Suppressor macrophage (primary cell): ENCODE measurements at places on chromosomes 2 and 18.

DNA sequence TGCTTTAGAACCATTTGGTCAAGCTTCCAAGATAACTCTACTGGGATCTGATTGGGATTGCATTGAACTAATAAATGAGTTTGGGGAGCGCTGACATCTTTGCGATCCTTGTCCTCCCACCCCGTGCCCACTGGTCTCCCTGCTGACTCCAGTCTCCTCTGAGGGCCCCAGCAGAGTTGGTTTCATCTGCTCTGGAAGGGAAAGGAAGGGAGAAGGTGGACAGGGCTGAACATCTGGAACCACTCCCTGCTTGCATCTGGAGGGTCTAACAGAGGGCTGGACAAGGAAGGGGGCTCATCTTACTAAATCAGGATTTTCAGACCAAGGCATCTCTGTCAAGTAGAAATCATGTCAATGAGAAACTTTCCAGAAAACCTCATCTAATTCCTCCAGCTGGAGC, 12.8 kb downstream of the GBX2 start:
- no peak for DNase-seq

DNA sequence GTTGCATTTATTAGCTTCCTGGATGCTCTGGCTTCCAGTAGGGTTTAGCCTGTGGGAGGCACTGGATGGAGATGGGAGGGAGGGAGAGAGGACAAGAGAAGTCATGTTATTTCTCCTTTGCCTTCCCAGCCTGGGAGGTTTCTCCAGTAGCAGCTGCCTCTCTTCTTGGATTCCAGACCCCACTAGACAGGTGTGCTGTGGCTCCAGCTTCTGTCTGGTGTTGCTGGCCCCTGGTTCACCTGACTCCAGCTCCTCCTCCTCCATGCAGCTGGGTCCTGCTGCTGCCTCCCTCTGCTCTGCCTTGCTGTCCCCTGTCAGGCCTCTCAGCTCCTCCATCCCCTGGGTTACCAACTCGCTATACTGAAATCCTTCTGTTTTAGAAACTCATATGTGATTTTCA, 188.9 kb upstream of the TNP1 start:
- no peak for DNase-seq

DNA sequence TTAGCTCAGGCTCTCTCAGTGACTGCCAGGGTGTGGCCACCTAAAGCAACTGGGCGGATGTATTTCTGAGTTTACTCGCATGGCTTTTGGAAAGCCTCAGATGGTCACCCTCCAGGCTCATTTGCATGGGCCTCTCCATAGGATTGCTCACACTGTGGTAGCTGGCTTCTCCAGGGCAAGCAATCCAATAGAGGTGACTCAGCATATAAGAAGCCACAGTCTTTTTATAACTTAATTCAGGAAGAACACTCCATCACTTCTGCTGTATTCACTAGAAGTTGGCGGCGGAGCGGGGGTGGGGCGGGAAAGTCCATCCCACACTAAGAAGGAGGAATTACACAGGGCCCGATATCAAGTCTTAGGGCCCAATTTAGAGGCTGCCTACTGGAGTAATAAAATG, 3.6 kb upstream of the DOK6 start:
- no peak for DNase-seq

DNA sequence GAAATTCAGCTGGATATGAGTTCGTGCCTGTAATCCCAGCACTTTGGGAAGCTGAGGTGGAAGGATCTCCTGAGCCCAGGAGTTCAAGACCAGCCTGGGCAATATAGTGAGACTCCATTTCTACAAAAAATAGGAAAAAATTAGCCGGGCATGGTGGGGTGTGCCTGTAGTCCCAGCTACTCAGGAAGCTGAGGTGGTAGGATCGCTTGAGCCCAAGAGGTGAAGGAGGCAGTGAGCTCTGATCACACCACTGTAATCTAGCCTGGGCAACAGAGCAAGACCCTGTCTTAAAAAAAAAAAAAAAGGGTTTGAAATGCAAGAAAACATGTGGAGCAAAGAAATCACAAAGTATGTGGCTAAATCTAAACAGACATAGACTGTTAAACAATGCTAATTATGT, 9.8 kb downstream of the CGREF1 start:
- no peak for DNase-seq

DNA sequence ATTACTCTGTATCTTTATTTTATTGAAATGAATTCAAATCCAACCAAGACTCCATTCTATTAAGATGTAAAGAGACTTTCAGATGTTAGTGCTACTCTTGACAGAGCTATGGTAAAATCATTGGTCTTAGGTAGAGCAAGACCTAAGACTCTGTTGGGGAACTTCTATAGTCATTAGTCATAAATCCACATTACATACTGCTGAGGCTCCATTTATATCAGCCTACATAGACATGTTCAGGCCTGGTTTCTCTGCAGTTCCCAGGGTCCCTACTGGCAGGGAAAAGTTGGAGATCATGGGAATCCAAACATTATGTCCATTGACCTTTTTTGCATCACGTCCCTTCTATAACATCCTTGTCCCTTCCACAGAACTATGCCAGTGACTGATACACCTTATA, 580.4 kb upstream of the ZEB2 start:
- no peak for DNase-seq

- DNase-seq, result no peak
Observed at GRCh38 chr18:42620657-42621056, 494.8 kb downstream of the RIT2 start.

GRCh38 chr2:177772529-177772928, 300.0 kb downstream of the PDE11A start:
- peak; percentile 60 for DNase-seq

- no peak for DNase-seq
Observed at GRCh38 chr2:150134223-150134857, 353.1 kb downstream of the RND3 start.

DNA sequence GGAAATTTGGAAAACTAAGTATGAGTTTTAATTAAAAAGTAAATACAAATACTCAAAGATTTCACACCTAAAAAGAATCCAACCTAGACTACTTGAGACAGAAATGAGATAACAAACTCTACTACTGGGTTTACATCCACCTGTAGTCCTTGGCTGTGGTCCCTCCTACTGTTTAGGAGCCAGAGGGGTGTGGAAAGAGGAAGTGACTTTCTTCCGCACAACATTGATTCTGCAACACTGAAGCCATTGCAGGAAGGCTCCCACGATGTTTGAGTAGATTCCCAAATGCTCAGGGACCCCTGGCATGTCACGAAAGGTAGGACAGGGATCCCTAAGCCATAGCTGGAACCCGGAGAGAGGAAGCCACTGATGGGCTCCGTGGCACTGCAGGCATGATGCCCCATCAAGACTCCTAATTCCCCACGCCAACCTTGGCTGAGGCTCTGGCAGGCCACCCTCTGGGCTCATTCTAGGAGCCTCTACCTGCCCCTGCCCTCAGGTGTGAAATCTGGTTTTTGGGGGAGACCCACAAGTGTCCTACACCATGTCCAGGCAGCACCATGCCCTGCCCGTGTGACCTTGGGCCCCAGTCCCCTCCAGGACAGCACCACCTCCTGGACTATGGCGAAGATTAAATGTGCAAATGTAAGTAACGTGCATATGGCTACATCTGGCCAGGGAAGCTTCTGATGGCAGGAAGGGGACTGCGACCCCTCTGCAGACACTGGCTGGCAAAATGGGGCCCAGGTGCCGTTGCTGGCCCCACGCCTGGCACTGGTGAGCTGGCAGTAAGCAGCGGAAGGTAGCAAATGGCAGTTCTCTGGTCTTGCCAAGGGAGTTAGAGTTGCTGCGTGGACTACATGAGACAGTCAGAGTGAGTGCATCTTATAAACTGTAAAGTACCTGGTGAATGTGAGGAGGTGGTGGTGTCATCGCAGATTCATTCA, 38.2 kb upstream of the MAL start:
- DNase-seq, result no peak

- no peak for DNase-seq
Observed at GRCh38 chr2:16245481-16246054, 305.2 kb downstream of the MYCN start.

DNA sequence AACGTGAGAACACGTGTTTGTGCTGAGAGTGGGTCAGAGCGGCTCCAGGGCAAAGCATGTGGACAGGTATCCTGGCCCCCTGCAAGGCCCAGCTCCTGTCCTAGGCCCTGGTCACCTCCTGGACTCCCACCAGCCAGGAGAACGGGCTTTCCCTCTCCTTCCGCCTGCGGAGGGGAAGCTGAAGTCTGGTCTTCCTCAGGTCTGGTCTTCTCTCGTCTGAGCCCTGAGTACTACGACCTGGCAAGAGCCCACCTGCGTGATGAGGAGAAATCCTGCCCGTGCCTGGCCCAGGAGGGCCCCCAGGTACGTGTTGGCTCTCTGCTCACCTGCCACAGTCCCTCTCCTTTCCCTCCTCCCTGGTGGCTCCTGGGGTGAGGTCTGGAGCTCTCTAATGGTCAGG, 963 bp downstream of the GNLY start:
- no peak for DNase-seq

DNA sequence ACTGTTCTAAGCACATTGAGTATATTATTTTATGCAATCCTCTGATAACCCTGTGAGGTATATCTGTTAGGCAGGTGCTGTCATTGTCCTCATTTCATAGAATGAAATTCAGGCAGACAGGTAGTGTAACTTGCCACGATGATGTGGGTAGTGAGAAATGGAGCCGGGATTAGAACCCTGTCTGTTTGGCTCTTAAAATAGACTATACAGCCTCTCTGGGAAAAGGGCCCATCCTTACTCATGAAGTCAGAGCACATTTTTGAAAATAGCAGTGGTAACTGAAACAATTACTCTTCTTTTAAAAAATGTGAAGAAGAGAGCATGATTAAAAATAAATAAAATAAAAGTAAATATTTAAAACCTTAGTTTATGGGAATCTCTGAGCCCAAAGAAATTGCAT, 23.0 kb downstream of the FAM171B start:
- DNase-seq, result no peak

DNA sequence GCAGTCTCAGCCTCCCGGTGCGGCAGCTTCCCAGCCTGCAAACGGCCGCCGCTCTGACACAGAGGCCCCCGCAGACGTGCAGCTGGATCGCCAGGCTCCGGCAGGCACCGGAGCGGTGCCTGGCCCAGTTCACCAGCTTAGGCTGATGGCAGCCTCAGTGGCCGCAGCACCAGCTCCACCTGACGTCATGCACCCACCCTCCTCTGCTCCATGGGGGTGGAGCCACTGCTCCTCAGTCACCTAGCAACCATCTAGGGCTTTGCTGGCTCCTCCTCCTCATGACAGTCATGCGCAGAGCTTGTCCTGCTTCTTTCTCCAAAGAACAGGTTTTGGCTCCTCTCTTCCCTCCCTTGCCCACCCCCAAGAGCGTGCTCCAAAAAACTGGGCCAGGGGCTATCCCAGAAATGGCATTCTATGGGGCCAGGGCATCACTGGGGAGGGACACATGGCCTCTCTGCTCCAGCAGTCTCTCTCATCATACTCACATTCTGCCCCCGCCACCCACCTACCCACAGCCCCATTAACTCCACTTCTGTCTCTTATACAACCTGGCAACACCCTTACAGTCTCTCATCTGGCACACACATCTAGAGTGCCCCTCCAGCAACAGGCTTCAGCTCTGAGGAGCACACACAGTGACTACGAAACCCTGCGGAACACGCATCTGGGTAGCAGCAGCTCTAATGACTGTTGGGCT, 5.5 kb downstream of the DCTN1 start:
- DNase-seq, result no peak

DNA sequence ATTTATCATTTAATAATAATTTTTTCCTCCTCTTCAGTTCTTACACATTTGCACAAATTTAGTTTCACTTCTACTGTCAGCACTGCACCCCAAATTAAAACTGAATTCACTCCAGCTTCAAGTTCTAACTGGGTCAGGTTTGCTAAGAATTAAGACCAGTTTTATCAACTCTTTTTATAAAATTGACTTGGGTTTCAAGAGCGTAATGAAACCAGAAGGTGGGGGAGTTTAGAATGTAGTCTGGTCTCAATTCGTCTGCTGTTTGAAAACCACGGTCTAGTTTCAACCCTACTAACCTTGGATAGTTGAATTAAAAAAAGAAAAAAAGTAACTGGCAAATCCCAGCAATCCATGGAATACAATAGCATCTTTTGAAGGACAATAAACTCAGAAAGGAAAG, 14.3 kb upstream of the CTLA4 start:
- DNase-seq, result no peak

- no peak for DNase-seq
Observed at GRCh38 chr2:6080932-6081753, 389.0 kb downstream of the SOX11 start.

GRCh38 chr18:59881728-59882656, 17.8 kb upstream of the PMAIP1 start:
- peak; percentile 61 for DNase-seq

DNA sequence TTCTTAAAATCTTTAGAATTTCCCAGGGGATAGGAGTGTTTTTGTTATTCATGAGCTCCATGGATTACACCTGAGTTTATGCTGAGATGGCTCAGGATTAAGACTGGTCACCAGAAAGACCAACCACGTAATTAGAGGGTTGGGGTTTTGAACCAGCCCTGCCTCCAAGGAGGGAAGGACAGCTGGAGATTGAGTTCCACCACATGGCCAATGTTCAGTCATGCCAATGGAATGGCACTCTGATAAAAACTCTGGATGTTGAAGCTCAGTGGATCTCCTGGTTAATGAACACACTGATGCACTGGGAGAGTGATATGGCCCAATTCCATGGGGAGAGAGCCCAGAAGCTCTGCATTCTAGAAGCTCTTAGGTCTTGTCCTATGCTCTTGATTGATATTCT, 38.7 kb upstream of the PTPN4 start:
- no peak for DNase-seq

DNA sequence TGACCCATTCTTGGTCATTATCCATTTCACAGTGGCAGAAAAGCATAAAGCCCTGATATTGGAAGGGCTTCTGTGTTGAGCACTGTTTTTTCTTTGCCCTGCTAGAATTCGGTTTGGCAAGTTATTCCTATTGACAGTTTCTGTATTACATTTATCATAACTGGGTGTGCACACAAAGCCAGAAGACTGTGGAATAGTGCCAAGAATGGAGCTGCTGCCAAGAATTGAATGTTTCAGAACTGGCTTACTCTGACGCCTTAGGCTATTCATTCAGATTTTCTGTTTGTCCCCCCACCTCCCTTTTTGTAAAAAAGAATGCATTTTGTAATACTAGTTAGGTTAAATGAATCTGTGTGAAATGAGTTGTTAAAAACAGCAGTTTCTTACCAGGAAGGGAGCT, 12.7 kb downstream of the KDM3A start:
- no peak for DNase-seq

GRCh38 chr2:119756837-119757236, 2.9 kb upstream of the PTPN4 start:
- peak; percentile 68 for DNase-seq

- peak; percentile 5 for DNase-seq
Observed at GRCh38 chr2:108244667-108245414, 5.1 kb downstream of the SULT1C3 start.

DNA sequence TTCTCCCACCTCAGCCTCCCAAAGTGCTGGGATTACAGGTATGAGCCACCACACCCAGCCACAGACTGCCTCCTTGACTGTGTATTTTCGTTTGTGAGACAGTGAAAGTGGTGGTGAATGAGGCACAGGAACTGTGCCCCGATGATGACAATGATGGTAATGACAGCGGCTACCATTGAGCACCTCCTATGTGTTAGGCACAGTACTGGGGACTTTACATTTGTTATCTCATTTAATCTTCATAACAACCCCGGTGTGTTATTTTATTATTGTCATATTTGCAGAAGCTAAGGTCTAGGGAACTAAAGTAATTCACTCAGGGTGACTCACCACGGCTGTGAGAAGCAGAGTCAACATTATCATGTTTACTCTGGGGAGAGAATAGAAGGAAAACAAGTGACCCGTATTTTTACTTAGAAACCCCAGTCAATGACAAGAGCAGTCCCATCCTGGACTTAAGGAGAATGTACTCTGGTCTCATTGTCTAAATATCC, 77.6 kb upstream of the ALPP start:
- DNase-seq, result peak; percentile 42
